ENCODE measurements at places on chromosomes 4 and X.
A peak's percentile ranks its signal among the peaks of the same experiment; 100 is the strongest.

DNA sequence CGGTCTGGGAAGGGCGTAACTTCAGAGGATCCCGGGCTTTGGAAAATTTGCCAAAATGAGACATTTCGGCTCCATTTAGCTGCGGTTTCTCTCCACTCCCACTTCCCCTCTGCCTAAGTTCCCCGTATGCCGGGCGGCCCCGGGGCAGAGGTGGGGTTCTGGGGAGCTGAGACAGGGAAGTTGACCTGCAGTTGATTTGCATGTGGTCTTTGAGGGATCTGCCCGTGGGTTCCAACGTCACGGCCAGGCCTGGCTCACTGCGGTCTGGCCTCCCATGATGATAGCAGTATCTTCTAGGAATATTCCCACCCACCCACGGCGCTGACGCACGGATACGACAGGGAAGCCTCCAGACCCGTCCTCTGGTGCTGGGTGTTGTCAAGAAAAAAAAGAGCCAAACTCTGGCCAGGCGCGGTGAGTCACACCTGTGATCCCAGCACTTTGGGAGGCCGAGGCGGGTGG lies 27.3 kb upstream of the CRLF2 start:
- no peak for DNase-seq

GRCh38 chr4:169121861-169122382 lies 111.9 kb upstream of the CBR4 start:
- no peak for DNase-seq

DNA sequence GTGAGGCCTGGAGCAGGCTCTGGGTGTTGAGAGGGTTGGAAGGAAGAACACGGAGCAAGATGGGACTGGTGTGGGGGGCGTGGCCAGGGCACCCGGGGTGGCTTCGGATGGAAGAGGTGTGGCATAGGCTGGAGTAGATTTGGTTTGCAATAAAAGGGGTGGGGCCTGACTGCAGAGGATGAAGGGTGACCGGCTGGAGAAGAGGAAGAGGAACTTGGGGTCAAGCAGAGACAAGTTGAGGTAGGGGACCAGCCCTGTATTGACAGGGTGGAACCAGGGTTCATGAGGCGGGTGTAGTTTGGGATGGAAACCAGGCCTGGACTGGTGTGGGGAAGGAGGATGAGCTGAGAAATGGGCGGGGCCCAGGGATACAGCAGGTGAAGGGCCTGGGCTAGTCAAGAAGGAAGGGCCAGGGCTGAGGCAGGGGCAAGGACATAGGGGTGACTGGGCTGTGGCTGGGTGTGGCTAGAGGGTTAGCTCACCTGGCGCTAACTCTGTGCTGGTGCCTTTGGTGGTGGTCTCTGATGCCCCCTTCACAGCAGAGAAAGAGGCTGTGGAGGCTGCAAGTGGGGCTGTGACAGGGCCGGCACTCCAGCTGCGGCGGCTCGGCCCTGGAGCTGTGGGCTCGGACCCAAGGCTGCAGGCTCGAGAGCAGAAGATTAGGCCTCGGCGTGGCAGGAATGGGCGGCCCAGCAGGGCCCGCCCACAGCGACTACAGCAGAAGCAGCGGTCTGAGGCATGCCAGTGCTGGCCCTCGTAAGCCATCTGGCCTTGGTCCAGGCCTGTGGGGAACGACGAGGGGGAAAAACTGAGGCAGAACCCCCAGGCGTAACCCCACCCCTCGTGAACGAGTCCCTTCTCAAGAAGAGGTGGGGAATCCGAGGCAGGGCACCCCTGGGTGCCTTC lies 5.0 kb downstream of the PLP2 start:
- no peak for DNase-seq

- DNase-seq: no peak
Observed at GRCh38 chrX:31130457-31131220, 58.8 kb upstream of the FTHL17 start.

DNA sequence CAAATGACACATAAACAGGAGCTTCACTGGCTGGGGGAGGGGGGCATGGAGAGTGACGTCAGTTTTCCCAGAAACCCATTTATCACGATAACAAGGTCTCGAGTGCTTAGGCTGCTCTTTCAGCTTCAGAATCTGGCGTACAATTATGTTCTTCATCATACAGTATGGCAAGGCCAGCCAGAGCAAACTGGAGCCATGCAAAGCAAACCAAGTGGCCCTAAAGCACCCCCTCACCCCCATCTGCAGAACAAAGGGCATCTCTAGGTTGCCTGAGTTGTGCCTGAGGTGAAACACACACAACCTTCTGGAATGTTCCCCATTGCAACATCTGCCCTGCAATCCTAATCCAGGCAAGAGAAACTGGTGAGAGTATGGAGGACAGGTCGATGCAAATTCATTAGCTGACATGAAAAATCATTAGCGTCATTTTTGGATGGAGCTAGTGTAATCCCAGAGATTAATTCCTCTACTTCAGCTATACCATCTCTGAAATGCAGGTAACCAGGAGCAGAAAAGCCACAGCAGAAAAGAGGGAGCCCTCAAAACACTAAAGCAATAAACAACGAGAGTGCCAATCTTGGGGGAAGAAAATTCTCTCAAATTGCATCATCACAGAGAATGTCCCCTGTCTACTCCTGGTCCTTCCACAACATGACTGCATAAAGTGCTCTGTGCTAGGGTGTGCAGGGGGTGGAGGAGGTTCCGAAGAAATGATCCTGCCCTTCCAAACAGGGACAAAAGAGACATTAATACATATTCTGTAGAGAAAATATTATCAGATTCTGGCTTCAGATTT lies 1.8 kb downstream of the SEPTIN6 start:
- DNase-seq: peak; percentile 42

- DNase-seq: peak; percentile 30
Observed at GRCh38 chr4:46937493-46937892, 28.4 kb upstream of the COX7B2 start.

DNA sequence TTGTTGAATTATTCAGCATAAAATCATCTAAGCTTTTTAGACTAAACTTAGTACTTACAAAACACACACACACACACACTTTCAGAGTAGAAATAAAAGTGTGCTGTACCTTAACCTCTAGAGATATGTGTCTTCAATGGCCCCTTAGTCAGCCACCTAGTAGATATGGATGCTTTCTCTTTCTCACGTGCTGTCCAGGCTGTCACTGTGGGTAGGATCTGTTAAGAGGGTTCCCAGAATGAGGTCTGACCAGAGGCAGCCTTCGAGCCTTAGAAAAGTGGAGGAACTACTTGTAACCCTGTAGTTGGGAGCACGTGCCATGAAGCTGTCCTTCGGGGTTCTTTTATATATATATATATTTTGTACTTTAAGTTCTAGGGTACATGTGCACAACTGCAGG lies 117.9 kb downstream of the COL4A5 start:
- DNase-seq: no peak

DNA sequence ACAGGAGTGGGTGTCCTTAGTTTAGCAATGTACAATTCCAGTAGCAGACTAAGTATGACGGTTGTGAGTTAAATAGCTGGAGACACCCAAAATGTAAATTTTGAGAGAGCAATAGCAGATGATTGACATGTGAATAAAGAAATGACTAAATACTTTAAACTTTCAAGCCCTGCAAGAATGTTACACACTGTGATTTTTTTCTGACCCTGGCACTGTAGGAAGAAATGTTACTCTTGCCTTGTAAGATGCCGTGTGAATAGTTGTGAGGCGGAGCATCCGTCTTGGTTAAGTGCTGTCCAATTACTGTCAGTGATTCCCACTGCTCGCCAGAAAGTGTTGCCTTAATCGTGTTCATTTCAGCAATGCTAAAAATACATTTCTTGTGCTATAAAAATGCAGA lies 1248.1 kb downstream of the RAPGEF2 start:
- DNase-seq: no peak

DNA sequence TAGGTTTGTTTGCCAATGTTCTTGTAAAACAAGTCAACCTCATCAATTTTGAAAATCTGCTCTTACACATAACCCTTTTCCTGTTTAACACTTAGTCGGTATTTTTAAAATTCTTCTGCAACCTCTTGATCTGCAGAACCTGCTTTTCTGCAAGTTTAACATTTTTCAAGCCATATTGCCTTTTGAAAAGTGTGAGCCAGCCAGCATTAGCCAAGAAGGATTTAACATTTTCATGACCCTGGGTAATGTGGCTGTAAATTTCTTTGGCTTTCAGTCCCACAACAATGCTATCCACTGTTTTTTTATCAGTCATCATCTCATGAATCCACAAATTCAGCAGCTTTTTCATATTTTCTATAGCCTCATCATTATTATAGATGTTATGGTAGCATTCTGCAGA lies 956.5 kb downstream of the FAT4 start:
- no peak for DNase-seq

DNA sequence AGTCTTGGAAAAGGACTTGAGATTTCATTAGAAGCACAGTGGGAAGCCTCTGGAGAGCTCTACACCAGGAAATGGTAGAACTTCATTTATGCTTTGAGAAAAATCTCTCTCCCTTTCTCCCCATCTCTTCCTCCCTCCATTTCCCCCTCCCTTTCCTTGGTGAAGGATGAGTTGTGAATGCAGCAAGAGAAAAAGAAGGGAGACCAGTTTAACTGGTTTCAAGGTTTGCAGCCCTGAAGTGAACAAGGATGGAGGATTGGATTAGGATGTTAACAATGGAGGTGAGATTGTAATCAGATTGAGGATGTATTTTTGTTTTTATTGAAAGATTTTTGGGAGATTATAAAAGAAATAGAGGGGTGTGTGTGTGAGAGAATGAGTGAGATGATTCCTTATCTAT lies 99.5 kb downstream of the ANK2 start:
- DNase-seq: no peak

- DNase-seq: no peak
Observed at GRCh38 chrX:92260102-92260501, 480.9 kb downstream of the PCDH11X start.

GRCh38 chr4:77818073-77818601 lies 1.0 kb downstream of the CNOT6L start:
- peak; percentile 80 for DNase-seq

DNA sequence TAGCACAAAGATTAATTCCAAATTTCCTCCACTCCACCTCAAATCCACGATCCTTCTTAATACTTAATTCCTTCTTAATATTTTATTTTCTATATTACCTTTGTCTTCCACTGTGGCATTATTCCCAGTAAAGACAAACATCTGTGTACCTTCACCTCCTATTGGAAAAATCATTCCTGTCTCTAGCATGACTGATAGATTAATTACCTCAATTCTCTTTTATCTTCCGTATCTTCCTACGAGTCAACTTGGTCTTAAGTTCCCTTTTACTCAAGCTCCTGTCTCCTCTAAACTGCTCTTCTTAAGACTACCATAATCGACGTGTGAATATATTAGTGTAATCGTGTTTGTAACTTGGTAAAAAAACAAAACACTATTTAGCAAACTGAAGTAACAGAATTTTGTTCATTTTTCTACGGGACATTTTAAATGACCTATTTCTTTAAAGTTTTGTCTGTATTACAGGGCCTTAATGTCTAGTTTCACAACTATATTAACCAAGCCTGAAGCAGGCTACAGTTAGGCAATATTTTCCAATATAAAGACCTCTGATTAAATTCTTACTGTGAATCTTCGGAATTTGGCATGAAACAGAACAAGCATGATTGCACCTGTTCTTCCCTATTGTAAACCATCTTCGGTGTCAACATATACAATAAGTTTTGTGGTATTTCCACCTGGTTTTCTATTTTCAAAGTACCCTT lies 1.1 kb upstream of the USP38 start:
- DNase-seq: peak; percentile 5

GRCh38 chrX:3268829-3269228 lies 77.6 kb downstream of the MXRA5 start:
- DNase-seq: peak; percentile 52

- DNase-seq: no peak
Observed at GRCh38 chr4:63663870-63664269, 745.4 kb downstream of the TECRL start.

- no peak for DNase-seq
Observed at GRCh38 chr4:125091541-125091940, 223.2 kb upstream of the FAT4 start.

GRCh38 chrX:153075366-153075765 lies 3.1 kb downstream of the PNMA6A start:
- DNase-seq: no peak

GRCh38 chr4:54077812-54078211 lies 13.4 kb upstream of the CHIC2 start:
- peak; percentile 38 for DNase-seq

GRCh38 chr4:12242354-12242753 lies 813.7 kb upstream of the HS3ST1 start:
- DNase-seq: no peak

DNA sequence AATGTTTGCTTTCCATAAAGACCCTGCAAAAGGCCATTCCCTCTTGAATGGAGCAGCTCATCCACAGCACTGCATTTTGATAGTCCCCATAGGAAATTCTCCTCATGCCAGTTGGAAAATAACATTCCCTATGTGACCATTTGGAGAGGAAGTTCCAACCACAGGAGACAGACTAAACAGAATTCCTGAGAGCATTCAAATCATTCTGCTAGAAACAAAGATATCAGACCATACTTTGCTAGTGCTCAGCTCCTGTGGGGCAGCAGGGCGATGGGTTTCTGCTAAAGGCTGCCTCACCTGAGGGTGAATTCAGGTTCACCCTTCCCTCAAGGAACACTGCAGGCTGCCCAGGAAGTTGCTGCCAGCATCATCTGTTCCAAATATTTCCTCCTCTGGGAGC lies 58.8 kb downstream of the LNX1 start:
- DNase-seq: peak; percentile 39

DNA sequence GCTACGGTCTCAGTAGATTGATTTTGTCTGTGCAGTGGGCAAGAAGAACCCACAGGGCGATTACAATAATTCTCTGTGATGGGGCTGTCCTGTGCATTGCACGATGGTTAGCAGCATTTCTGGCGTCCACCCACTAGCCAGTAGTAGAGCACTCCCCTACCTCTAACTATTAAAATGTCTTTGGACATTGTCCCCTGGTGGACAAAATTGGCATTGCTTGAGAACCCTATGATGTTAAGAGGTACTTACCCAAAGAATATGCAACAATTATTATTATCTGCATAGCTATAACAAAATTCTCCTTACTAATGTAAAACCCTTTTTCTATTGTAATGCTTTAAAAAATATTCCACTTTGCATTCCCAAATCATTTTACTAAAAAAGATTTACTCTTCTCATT lies 109.5 kb upstream of the VCX3A start:
- DNase-seq: no peak

GRCh38 chr4:9925750-9926439 lies 95.4 kb downstream of the SLC2A9 start:
- DNase-seq: no peak

GRCh38 chrX:128754130-128754529 lies 701.9 kb upstream of the ACTRT1 start:
- no peak for DNase-seq

DNA sequence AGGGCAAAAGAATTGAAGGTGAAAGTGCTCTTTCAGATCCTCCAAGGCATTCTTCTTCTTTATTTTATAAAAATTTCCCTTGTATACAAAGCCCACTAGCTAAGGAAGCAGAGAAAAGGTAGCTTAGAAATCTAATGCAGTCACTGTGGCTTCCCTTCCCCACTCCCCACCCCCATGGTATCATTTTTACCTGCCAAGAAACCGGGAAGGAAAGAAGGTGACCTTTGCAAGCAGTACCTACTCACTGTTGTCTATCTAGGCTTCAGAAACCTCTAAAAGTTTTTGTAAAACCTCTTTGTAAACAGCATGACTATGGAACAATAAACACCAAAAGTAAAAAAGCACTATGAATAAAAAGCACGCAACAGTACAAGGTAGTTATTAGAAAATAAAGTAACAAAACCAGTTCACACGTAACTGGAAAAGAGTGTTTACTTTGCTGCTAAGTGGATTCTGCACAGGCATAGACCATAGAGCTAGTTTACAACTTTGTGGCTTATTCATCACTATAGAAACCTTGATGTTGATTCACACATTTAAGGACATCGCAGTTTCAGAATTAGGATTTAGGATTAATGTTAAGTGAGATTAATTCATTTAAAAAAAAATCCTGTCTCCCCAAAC lies 109.6 kb upstream of the FTHL17 start:
- DNase-seq: no peak
